Left hindlimb (tissue), 1 donor: ENCODE measurements at places on chromosomes 16 and 17.

DNA sequence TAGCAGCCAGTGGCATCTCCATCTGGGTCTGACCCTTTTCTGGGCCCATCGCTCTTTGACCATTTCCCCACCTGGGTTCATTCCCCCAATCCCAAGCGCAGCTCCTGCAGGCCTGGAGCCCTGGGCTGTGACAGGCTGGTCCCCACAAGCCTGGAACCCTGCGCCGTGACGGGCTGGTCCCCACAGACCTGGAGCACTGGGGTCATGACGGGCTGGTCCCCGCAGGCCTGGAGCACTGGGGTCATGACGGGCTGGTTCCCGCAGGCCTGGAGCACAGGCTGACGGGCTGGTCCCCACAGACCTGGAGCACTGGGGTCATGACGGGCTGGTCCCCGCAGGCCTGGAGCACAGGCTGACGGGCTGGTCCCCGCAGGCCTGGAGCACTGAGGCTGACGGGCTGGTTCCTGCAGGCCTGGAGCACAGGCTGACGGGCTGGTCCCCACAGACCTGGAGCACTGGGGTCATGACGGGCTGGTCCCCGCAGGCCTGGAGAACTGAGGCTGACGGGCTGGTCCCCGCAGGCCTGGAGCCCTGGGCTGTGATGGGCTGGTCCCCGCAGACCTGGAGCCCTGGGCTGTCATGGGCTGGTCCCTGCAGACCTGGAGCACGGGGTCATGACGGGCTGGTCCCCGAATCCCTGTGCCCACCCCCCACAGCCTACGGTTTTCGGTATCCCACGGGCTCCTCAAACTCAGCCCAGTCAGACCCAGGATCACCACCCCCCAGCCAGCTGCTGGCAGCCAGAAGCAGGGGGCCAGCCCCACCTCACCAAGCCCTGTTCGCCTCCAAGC, 16.6 kb downstream of the TMC6 start:
- peak; percentile 31 for DNase-seq

DNA sequence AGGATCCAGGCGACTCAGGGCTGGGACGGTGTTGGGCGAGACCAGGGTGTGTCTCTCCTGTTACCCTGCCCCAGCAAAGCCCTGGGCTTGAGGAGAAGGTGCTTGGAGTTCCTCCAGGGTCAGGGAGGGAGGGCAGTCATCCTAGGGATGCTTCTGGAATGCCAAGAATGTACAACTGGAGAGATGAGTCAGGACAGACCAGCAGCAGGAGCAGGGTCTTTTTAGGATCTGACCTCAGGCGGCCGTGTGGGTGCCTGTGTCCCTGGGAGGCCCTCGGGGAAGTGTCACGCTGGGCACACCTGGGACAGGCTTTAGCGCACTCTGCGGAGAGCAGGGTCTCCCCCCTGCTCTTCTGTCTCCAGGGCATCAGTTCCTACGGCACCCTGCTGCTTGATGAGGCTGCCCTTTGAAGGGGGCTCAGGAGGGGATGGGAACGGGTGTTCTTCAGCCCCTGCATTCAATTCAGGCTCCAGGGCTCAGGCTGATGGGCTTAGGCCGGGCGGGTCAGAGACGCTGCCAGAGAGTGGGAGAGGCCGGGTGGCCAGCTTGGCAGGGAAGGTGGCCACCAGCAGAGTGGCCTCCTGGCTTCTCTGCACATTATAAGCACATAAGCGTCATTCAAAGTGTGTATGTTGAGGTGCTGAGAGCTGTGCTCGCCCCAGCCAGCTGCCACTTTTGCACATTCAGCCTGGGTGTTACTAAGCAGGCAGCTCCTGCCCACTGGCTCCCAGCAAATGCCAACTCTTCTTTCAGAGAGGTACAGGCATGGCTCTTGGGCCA, 8.4 kb upstream of the MTSS2 start:
- DNase-seq: no peak

- no peak for DNase-seq
Measured at GRCh38 chr16:72427783-72428331, 255.9 kb upstream of the PMFBP1 start.

- DNase-seq: no peak
Measured at GRCh38 chr17:57226793-57227192, 29.5 kb upstream of the MSI2 start.

- peak; percentile 8 for DNase-seq
Measured at GRCh38 chr16:86527366-86527765, 17.0 kb downstream of the FOXF1 start.

- no peak for DNase-seq
Measured at GRCh38 chr17:57211543-57211942, 44.8 kb upstream of the MSI2 start.

DNA sequence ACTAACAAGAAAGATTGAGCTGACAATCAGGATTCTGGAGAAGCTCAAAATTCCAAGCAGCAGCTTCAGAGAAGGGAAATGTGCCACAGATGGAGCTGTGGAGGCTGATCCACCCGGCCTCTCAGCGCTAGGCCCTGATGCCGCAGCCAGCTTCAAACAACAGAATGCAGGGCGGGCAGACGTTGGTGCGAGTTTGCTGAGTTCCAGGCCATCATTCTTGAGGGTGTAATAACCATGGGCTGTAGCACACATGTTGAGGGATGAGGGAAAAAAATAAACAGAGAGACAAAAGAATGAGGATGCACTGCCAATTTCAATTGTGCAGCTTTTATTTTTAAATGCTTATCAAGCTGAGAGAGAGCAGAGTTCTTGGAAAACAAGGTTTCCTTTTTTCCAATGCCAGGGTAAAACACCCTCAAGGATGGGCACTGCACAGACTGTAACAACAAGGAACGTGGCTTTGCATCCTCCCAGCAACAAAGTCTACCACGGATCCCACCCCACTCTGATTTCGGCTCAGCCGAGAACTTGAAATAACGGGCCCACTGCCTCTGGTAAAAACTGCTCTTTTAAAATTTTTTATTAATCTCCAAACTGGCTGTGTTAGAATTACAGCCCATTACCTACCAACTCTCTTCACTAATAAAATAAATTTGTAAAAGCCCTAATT, 90.2 kb downstream of the SMG6 start:
- DNase-seq: peak; percentile 54
